HepG2 (cell line): ENCODE measurements at places on chromosomes 3 and 15. TPM values are rescaled to one million over a fixed set of nuclear protein-coding genes. Genes with fewer than 3 reads are reported as not detected.

DNA sequence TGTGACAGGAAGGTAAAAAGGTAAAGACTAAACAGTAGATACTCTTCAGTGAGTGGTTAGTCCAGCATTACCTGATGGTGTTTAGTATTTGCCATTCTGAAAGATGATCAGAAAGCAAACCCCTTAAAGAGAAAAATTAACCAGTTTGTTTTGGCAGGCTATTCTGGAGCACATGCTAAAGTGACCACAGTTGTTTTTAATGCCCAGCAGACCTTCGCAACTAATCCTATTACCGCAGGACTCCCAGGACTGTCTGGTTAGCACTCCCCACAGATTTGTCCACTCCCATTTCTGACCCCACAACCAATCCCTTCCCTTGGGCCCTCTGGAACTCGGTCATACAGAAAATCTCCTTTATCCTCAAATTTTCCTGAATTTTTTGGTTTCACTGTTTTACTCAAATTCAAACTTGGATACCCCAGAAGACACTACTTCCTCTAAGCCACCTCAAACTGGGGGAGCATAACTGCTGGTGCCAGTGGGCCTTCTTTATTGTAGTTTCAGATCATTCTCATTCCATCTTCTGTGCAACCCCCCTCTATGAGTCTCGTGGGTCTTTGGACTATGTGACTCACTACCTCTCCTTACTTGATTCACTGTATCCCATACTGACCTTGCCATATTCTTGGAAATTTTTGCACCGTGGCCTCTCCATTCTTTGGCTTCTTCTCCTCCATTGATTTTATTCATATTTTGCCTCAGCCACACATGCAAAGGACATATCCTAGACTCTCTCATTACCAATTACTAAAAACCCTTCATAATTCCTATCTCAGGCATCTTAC, 104.4 kb downstream of the RBMS3 start:
- no peak overlapping the region for H3K4me3 ChIP-seq
- H3K27me3 ChIP-seq = no peaks in the 10 kb centered on the region
- DNase-seq = no peak
- no peaks in the 10 kb centered on the region for H3K36me3 ChIP-seq

DNA sequence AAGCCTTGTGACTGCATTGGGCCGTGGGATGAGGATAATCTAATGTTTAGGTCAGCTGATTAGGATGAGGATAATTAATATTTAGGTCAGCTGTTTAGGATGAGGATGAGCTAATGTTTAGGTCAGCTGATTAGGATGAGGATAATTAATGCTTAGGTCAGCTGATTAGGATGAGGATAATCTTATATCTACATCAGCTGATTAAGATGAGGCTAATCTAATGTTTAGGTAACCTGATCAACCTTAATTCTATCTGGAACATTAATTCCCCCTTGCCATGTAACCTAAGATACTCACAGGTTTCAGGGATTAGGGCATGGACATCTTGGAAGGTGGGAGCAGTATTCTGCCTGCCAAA, 362.8 kb downstream of the ULK4 start:
- H3K27ac ChIP-seq = no peak overlapping the region
- no peaks in the 10 kb centered on the region for H3K27me3 ChIP-seq
- no peaks in the 10 kb centered on the region for H3K36me3 ChIP-seq
- no peaks in the 10 kb centered on the region for H3K4me1 ChIP-seq

The CORO2B gene
- 0.63 and 1.1 TPM in 2 replicates for polyA plus RNA-seq

The RIOX2 gene
- 19.9 and 20.6 TPM in 2 replicates for polyA plus RNA-seq
